ENCODE measurements at places on chromosomes 16 and 17.

DNA sequence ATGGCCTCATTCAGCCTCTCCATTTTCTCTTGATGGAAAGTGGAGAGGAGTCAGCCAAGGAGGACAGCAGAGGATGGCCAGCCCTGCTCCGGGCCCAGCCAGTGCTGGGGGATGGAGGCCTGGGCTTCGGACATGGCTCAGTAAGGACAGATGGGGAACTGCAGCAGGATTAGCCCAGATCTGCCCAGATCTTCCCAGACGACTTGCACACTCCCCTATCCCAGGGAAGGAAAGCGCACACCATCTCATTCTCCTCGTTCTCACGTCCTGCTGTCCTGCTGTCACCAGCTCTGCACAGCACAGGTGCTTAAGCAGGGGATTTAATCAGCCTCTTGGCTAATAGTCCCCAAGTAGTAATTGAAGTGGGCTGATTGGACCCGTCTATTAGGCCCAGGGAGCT, 100.2 kb upstream of the SDK2 start:
- DNase-seq: no peak

- no peak for DNase-seq
These were observed 419.1 kb downstream of the MAF start for GRCh38 chr16:79181419-79181818.

DNA sequence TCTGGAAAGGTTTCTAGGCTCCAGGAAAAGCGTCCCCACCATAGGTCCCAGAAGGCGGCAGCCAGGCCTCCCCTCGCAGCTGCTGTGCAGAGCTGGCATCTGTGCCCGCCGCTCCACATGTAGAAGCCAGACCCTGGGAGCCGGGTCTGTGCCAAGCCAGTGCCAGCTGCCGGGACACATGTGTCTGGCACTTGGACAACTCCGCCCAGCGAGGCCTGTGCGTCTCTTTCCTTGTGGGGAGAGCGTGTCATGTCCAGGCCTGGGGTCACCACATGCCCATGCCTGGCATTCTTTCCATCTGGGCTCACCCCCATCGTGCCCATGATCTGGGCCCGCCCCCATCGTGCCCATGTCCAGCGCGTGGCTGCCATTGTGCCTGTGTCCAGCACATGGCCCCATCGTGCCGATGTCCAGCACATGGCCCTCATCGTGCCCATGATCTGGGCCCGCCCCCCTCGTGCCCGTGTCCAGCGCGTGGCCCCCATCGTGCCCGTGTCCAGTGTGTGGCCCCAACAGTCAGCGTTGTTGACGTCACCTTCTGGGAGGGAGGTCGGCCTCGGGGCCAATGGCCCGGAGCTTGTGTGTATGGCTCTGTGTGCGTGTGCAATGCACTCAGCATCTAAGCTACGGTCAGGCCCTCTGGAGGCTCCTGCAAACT, 13.3 kb upstream of the ACSF3 start:
- DNase-seq: no peak

DNA sequence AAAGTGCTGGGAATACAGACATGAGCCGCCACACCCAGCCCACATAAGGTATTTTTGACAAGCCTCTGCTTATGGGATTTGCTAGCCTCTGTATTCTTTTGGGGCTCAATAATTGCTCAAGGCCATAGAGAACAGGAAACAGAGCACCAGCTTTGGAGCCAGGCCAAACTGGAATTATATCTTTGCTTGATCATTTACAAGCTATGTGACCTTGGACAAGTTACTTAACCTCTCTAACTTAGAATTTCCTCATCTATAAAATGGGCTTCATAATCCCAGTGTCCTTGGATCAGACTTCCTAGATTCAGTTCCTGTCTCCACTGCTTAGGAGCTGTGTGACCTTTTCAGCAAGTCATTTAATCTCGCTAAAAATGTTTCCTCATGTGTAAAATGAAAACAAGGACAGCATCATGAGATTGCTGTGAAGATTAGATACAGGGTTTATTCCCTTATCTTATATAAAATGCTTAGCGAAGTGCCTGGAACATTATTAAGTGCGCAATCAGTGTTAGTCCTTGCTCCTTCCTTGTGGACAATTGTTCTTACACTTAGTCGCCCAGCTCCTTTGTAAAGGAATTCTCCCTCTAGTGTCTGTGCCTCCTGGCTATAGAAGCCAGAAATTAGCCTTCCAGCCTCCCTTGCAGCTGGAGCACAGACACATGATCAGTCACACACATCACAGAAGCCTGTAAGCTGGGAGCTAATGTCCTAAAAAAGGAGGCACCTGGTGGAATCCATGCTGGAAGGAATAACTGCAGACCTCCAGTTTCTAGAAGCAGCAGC, 16.6 kb downstream of the KRT9 start:
- no peak for DNase-seq

- DNase-seq: no peak
These were observed 4.6 kb downstream of the QPRT start for GRCh38 chr16:29683543-29684090.

Data from posterior vena cava (tissue), 2 donors.